Activated gamma-delta T cell treated with Interleukin-2 at 50 U/mL for 16 hours (primary cell): ENCODE measurements at places on chromosomes 16 and 17.

- no peak for DNase-seq
Observed at GRCh38 chr17:8110907-8111306, 7.4 kb downstream of the ALOXE3 start.

DNA sequence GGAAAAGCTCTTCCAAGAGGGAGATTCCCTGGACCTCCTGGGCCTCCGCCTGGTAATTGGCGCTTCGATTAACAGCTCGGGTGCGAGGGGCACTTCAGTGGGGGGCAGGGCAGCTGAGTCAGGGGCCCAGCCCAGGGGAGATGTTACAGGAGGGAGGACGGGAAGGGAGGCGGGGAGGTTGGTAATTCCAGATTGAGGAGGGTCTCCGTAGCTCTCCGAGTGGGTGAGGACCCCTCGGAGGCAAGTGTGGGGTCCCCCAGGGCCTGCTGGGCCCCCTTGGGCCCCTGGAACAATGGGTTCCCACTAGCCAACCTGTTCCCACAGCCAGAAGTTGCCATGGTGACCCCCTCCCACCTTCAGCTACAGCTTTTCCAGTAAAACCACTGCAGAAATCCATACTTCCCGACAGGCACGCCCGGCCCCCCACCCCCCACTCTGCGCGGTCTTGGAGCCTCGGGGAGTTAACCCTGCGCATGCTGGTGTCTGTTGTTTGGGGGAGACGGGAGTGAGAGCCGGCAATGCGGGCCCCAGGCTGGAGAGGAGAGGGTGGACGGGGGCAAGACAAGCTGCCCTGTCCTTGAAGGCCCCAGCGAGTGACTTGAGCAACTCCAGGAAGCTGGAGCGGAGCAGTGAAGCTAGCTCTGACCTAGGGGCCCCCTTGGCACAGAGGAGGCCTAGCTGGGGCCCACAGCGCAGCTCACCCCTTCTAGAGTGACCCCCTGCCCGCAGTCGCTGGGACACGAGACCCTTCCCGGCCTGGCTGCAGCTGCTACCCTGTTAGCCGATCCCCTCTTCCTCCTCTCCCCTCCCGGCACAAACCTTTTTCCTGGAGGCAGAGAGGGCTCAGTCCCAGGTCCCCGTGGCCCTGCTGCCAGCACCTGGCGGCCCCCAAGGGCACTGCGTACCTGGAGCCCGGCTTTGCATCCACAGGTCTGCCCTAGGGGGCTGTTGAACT lies 37.8 kb downstream of the TMEM235 start:
- DNase-seq = no peak

DNA sequence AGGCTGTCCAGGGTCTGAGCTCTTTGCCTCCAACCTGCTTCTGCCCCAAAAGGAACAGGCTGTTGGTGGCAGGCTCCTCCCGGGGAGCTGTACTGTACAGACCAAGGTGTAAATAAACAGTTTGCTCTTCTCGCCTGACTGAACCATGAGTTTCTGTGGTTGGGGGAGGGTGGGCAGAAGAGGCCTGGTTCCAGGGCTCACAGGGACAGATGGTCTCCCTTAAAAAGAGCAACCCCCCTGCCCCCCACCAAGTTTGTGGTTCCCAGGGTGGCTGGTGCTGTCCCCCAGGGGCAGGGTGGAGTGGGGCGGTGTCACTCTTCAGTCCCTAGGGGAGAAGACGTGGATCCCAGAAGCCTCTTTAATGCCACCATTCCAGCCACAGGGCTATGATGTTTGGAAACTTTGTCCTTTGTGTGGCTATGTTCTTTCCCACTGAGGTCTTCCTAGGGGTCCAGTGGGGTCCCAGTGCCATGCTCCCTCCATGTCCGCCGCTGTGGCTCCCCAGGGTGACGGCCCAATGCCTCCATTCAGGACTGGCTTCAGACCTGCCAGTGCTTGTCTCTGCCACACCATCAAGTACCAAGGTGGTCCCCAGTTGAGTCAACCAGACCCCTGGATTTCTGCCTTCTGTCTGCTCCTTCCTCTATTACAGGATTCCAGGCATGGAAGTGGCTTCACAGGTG lies 146.7 kb downstream of the RAB11FIP4 start:
- no peak for DNase-seq

GRCh38 chr17:55433029-55433628 lies 11.5 kb upstream of the MMD start:
- DNase-seq = no peak

DNA sequence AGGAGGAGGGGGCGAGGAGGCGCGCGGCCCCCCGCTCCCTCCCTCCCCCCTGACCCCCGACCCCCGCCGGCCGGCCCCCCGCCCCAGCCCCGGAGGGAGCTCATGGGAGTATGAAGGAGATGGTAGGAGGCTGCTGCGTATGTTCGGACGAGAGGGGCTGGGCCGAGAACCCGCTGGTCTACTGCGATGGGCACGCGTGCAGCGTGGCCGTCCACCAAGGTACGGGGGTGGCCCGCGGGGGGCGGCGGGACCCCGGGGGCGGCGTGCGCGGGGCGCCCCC lies 390 bp downstream of the MLLT6 start:
- DNase-seq = no peak

- DNase-seq = no peak
Observed at GRCh38 chr16:64452446-64452845, 669.4 kb downstream of the CDH11 start.
